ENCODE measurements at places on chromosomes 7 and 10. TPM values are rescaled to one million over a fixed set of nuclear protein-coding genes. Genes with fewer than 3 reads are reported as not detected.

The UNCX gene
- not detected for total RNA-seq

The SHH gene
- not detected for total RNA-seq

The TMEM236 gene
- 0.16 TPM for total RNA-seq

The ANKRD30A gene
- total RNA-seq, result not detected

The CALML5 gene
- not detected for total RNA-seq

All from activated CD8-positive, alpha-beta T cell treated with anti-CD3 and anti-CD28 coated beads for 36 hours (primary cell).